Glomerular endothelial cell (primary cell): ENCODE measurements at places on chromosomes 11 and 22. TPM values are rescaled to one million over a fixed set of nuclear protein-coding genes. Genes with fewer than 3 reads are reported as not detected.

SAA4 gene
- not detected in 2 replicates for total RNA-seq

GRAP2 gene
- not detected in 2 replicates for total RNA-seq

WNT11 gene
- not detected in 2 replicates for total RNA-seq

OR56A1 gene
- under 0.01 TPM in 1 of 2 replicates, not detected in the other for total RNA-seq

CLP1 gene
- 13.3 and 18.0 TPM in 2 replicates for total RNA-seq

GRCh38 chr11:34181856-34182405 lies 76.5 kb downstream of the NAT10 start:
- no peak for DNase-seq

DNA sequence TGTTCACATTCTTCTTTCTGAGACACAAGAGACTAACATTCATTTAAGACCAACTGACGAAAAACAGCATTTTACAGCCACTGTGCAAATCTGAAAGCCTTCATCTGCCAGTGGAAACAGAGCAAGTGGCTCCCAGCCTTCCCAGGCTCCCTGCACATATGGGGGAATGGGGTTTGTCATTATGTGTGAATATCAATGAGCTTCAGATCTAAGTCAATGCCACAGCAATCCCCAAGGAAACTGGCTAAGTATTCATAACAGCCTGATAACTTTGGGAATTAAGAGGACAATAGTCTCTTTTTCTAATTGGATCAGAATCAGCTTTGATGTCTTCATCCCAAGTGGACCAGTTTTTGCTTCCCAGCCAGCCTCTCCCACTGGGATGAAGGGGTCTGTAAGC lies 66.9 kb downstream of the ABTB2 start:
- DNase-seq, result no peak

GRCh38 chr11:61777234-61778090 lies 14.9 kb downstream of the TMEM258 start:
- no peak for DNase-seq

DNA sequence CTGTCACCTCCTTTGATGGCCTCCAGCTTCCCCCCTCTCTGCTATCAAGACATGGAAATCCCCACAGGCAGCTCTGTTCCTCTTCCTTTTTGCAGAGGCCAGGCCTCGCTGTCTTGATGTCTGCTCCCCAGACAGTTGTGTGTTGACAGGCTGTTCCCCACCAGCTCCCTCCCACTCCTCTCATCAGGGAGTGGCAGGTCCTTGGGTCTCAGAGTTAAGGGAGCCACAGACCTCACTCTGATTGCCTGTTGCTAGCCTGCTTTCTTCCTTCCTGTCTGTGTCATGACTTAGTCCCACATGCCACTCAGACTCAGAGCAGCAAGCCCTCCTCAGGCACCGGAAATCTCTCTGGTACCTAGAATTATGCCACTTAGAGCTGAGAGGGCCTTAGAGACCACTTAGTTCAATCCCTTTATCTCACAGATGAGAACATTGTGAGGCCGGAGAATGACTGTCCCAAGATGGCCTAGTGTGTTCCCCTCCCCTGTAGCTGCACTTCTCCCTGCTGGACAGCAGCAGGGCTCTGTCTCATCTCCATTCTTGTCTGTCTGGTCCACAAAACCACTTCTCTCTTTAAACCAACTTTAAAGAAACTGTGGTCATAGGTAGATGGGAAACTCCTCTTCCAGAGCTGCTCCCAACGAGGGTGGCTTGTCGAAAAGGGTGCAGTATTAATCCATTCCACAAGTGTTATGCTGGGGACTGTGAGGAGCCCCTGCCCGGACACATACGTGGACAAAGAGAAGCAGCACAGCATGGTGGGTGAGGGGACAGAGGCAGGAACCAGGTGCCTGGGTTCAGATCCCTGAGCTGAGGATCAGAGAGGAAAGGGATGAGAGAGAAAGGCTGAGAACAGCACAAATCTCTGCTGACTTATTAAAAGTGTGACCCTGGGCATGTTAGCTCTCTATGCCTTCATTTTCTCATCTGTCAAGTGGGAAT lies 4.2 kb downstream of the AMPD3 start:
- no peak for DNase-seq

DNA sequence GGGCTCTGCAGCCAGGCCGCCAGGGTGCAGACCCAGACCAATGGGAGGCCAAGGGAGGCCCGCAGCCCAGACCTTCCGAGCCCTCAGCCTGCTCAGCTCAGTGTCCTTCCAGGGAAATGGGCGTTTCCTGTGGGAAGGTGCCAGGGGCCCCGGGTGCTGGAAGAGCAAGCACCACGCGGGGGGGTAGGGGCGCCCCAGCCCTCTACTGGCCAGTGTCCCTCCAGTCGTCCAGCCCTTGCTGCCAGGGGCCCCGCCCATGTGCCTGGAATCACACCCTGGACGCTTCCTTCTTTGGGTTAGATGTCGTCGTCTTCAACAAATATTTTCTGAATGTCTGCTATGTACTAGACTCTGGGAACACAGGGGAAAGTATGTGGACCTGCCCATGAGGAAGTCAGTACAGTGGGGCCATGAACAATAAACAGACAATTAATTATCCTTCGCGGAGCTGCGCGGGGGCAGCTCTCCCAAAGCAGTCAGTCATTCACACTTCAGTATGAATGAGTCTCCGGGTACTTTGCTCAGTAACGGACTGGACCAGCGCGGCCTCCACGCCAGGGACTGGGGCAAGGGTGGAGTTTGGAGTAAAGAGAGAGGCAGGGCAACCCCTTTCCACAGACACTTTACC lies 60.2 kb downstream of the CDKN1C start:
- no peak for DNase-seq

DNA sequence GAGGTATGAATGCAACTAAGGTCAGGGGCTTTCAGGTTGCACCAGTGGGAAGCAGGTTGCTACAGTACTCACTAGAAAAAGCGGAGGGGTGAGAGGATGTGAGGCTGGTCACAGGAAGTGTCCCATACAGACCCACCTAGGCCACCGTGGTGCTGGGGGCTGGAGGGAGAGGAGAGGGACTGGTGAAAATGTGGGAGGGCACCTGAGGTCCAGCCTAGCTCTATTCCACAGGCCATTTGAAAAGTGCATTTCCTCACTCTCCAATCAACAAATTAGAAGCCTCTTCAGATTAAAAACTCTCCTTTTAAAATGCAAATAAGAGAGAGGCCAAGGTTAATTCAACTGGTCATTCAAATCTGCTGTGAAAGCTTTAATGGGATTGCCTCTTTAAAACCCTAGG lies 38.6 kb upstream of the NCAM1 start:
- no peak for DNase-seq

- DNase-seq, result no peak
These were observed 101.8 kb upstream of the SORL1-AS1 start for GRCh38 chr11:121554552-121554951.

GRCh38 chr11:79436919-79437277 lies 3.9 kb downstream of the TENM4 start:
- no peak for DNase-seq

DNA sequence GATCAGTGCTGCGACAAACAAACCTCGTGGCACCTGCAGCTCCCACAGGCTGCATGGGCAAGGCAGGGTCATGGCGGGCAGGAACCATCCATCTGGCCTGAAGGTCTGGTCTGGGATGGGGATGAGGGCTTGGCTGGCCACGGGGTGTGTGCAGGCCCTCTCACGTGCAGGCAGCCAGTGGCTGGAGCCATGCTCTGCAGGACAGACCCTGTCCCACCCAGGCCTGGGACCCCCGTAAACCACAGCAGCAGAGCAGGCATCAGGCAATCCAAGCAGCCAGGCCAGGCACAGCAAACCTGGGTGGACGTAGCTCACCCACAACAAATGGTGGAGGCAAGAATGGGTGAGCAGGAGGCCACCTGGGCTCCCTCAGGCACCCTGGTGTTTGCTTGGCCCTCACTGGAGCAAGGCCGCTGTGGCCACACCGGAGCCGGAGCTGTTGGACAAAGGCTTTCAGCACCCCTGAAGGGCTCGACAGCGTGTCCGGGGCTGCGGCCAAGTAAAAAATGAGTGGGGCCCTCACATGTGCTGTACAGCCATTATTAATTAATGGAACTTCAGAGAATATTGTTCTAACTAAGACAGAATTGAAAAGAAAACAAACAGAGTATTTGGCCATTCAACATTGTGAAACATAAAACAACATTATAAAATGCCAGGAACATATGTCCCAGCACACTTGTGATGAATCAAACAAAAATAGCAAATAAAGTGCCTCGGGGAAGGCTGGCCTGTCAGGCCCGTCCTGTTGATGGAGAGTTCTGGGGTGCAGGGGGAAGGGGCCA lies 24.0 kb upstream of the GNB1L start:
- no peak for DNase-seq
